ENCODE measurements at places on chromosomes 7 and 10. TPM values are rescaled to one million over a fixed set of nuclear protein-coding genes. Genes with fewer than 3 reads are reported as not detected.

DNA sequence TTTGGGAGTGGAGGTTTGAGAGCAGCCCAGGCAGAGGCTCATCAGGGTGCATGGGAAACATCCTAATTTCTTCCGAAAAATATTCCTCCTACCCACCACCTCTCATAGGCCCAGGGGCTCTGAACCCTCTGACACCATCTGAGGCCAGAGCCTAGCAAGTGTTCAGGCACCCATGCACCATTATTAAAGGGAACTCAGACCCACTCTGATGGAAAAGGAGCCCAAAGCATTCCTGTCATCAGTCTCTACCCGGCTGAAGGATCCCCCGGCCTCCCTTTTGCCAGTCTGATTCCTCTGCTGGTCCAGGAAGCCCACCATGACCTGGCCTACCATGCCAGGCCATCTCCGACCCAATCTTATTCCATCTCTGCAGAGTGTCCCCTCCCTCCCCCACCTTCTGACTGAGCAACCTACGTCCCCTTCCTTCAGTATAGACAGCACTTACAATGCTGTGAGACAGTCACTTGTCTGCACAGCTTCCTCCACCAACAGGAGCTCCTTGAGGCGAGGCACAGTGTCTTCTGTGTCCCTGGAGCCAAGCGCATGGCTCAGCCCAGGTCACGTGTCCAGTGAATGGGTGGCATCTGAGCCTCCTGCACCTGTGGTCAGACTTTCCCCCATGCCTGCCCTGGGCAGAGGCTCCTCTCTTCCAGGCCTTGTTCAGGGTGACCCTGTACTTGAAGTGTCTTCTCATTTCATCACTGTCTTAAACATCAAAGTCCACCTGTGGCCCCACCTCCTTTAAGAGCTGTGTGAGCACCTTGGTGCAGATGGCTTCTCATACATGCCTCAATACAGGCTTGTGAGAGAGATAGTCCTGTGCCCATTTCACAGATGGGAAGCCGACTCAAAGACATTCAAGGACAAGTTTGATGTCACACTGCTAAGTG, 889 bp upstream of the GPR15LG start:
- no peak for DNase-seq
- no peaks in the 10 kb centered on the region for H3K27me3 ChIP-seq
- H3K4me3 ChIP-seq, result no peak overlapping the region
- H3K4me1 ChIP-seq, result no peaks in the 10 kb centered on the region
- no peaks in the 10 kb centered on the region for H3K36me3 ChIP-seq

- H3K36me3 ChIP-seq, result no peaks in the 10 kb centered on the region
- no peaks in the 10 kb centered on the region for H3K27me3 ChIP-seq
- H3K4me3 ChIP-seq, result no peak overlapping the region
- no peak overlapping the region for H3K27ac ChIP-seq
- H3K4me1 ChIP-seq, result no peaks in the 10 kb centered on the region
Measured at GRCh38 chr10:5317547-5318107, 47.1 kb upstream of the UCN3 start.

DNA sequence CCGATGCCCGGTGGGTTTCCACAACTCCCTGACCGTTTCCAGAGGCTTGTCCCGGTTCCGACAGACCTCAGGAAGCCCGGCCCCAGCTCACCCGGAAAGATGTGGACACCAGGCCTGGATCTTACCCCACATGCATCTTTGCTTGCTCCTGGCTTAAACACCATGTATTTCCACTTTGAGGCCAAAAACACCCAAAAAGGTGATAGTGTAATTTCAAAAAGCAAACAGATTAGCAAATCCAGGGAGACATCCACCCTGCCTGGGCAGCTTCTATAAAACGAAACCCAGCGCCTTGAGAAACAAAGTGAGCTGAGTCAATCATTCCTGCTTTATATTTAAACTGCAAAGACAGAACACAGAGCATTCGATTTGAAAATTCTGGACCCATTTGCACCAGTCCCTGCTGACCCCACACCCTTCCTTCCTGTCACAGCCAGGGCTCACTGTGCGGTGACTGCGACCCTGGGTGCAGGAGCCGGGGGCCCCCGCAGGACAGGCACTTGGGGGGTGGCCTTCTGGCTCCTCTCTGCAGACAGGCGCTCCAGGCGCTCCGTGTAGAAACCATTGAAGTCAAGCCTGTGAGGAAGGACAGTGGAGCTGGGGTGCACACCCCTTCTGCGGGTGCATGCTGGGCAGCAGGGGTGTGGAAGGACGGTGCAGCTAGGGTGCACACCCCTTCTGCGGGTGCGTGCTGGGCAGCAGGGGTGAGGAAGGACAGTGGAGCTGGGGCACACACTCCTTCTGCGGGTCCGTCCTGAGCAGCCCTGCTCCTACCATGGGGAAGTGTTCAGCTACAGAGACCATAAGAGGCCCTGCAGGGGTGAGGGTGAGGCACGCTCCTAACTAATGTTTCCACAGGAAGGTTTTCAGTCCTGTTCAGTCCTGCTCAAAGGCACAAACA, 2.9 kb upstream of the ADAM8 start:
- no peak overlapping the region for H3K27ac ChIP-seq
- peaks cover 9% of the 10 kb centered on the region for H3K4me1 ChIP-seq
- no peak overlapping the region for H3K4me3 ChIP-seq
- peaks cover 29% of the 10 kb centered on the region for H3K27me3 ChIP-seq
- DNase-seq, result no peak
- peaks cover 42% of the 10 kb centered on the region for H3K36me3 ChIP-seq

GRCh38 chr10:106857213-106857612, 307.3 kb downstream of the SORCS1 start:
- H3K4me1 ChIP-seq, result no peaks in the 10 kb centered on the region
- DNase-seq, result no peak
- H3K4me3 ChIP-seq, result no peak overlapping the region
- H3K27ac ChIP-seq, result no peak overlapping the region
- no peaks in the 10 kb centered on the region for H3K36me3 ChIP-seq

- no peak overlapping the region for H3K4me3 ChIP-seq
- H3K27me3 ChIP-seq, result no peaks in the 10 kb centered on the region
- H3K27ac ChIP-seq, result no peak overlapping the region
- DNase-seq, result no peak
- H3K4me1 ChIP-seq, result no peaks in the 10 kb centered on the region
- H3K36me3 ChIP-seq, result no peaks in the 10 kb centered on the region
Measured at GRCh38 chr7:50960621-50961310, 178.1 kb upstream of the GRB10 start.

GRCh38 chr7:142919656-142920055, 13.9 kb downstream of the TRPV5 start:
- H3K4me3 ChIP-seq, result no peak overlapping the region
- DNase-seq, result no peak

- no peak overlapping the region for H3K27ac ChIP-seq
- DNase-seq, result no peak
Measured at GRCh38 chr7:41097501-41097900, 605.4 kb downstream of the INHBA start.

Gene TMEM168
- 14.3 TPM for total RNA-seq

- H3K4me3 ChIP-seq, result no peak overlapping the region
- no peaks in the 10 kb centered on the region for H3K36me3 ChIP-seq
- no peak overlapping the region for H3K27ac ChIP-seq
- no peaks in the 10 kb centered on the region for H3K27me3 ChIP-seq
- H3K4me1 ChIP-seq, result no peaks in the 10 kb centered on the region
Measured at GRCh38 chr7:116142374-116142773, 68.0 kb upstream of the TES start.

DNA sequence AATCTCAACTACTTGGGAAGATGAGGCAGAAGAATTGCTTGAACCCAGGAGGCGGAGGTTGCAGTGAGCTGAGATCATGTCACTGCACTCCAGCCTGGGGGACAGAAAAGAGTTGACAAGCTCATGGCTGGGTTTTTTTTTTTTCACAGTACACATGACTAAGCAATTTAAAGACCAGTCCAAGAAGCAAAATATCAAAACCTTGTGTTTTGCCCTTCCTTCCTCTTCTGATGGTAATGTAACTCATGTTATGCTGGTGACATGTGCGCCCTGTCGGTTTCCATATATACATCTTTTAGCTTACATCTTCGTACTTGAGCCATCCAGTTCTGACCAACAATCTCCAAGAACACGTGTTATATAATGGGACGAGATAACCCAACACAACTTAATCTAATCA, 237.7 kb upstream of the PLXDC2 start:
- no peaks in the 10 kb centered on the region for H3K36me3 ChIP-seq
- no peaks in the 10 kb centered on the region for H3K27me3 ChIP-seq
- H3K4me1 ChIP-seq, result no peaks in the 10 kb centered on the region
- DNase-seq, result no peak
- no peak overlapping the region for H3K27ac ChIP-seq

DNA sequence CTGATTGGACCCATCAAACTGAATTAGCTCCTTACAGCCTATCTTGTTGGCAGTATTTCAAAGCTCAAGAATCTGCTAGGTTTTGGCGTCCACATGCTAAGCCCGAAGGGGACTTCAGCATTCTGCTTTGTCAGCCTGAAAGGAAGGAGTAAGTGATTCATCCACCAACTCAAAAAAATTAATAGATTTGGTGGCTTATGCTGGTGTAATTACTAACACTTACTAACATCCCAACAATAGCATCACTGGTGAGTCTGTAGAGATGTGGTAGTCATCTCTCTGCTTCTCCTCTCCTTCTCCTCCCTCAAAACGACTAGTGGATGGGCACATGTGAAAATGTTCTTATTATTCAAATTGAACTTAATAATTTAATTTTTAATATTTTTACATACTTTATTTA, 53.8 kb upstream of the EGR2 start:
- no peak for DNase-seq
- no peak overlapping the region for H3K27ac ChIP-seq
- no peaks in the 10 kb centered on the region for H3K4me1 ChIP-seq
- H3K36me3 ChIP-seq, result no peaks in the 10 kb centered on the region
- H3K27me3 ChIP-seq, result no peaks in the 10 kb centered on the region
- H3K4me3 ChIP-seq, result no peak overlapping the region

GRCh38 chr7:151406886-151407583, 2.8 kb downstream of the WDR86 start:
- H3K4me1 ChIP-seq, result peaks cover 17% of the 10 kb centered on the region
- H3K4me3 ChIP-seq, result peak overlapping the region; percentile 7
- peaks cover 43% of the 10 kb centered on the region for H3K27me3 ChIP-seq
- H3K36me3 ChIP-seq, result no peaks in the 10 kb centered on the region

- no peaks in the 10 kb centered on the region for H3K27me3 ChIP-seq
- no peak overlapping the region for H3K27ac ChIP-seq
- H3K4me1 ChIP-seq, result no peaks in the 10 kb centered on the region
Measured at GRCh38 chr7:41459623-41460261, 243.1 kb downstream of the INHBA start.

DNA sequence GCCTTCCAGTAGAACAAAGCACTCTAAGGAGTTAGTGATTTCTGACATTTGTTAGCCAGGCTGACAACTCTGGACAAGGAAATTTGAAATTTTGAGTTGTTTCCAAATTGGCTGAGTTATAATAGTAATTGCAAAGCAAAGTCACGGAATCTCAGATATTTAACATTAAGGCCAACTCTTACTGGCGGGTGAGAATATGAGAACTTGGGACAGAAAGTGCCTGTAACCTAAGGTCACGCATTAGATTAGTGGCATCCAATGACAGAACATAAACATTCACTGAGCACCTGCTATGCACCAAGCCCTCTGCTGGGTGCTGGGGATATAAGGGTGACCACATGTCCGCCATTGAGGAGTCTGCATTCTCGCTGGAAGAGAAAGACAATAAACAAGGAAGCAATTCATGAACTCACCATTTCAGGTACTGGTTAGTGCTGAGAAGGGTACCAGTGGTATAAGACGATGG, 45.5 kb upstream of the CHST15 start:
- DNase-seq, result peak; percentile 18
- H3K4me1 ChIP-seq, result no peaks in the 10 kb centered on the region
- H3K36me3 ChIP-seq, result no peaks in the 10 kb centered on the region
- H3K27ac ChIP-seq, result no peak overlapping the region
- no peak overlapping the region for H3K4me3 ChIP-seq

DNA sequence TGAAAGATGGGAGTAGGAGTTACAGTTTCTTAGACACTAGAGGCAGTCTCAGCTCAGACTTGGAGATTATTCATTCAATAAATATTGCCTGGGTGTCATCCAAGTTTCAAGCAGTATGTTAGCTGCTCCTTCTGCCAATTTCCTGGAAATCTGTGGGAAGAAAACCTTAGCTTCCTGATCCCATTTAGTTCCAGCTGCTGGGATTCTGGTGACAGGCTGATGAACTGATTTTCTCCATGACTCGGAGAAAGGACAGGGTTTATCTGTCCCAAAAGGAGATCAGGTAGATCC, 95.8 kb downstream of the CLEC2L start:
- no peaks in the 10 kb centered on the region for H3K27me3 ChIP-seq
- no peak for DNase-seq
- H3K4me1 ChIP-seq, result no peaks in the 10 kb centered on the region
- H3K4me3 ChIP-seq, result no peak overlapping the region
- no peak overlapping the region for H3K27ac ChIP-seq

GRCh38 chr7:131950758-131951157, 394.3 kb upstream of the PODXL start:
- H3K27ac ChIP-seq, result no peak overlapping the region
- H3K27me3 ChIP-seq, result peaks cover 4% of the 10 kb centered on the region
- DNase-seq, result no peak
- H3K4me3 ChIP-seq, result no peak overlapping the region

GRCh38 chr7:139777948-139778841, at the start of gene HIPK2:
Gene HIPK2 (minus strand): TSS chr7:139777998. CDS start chr7:139777623, 375 bp downstream.
- peak within 1 kb of the TSS; percentile 92 for H3K27ac ChIP-seq
- peak within 1 kb of the TSS; percentile 92 for H3K4me3 ChIP-seq
- H3K27me3 ChIP-seq, result no peaks in the 10 kb centered on the region
- H3K4me1 ChIP-seq, result peaks cover 17% of the 10 kb centered on the region

Gene GNG11
- 12.9 TPM for total RNA-seq

Gene CFAP58
- 0.36 TPM for total RNA-seq

Gene NACAD
- 3.2 TPM for total RNA-seq

DNA sequence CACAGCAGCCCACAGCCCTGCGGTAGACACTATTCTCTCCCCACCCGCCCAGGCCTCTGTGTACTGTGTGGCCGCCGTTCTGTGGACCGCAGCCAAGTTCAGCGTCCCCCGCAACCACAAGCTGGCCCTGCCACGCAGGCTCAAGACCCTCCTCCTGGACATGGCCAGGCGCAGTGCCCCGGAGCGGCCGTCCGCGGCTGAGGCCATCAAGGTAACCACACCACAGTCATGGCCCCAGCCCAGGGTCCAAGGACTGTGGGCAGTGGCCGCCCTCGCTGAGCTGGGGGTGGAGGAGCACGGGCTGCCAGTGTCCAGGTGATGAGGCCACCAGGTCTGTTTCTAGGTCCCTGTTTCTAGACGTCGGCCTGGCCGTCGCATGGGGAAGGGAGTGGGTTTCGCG, 34.4 kb upstream of the UTF1 start:
- no peaks in the 10 kb centered on the region for H3K36me3 ChIP-seq
- H3K27ac ChIP-seq, result no peak overlapping the region
- no peak for DNase-seq

DNA sequence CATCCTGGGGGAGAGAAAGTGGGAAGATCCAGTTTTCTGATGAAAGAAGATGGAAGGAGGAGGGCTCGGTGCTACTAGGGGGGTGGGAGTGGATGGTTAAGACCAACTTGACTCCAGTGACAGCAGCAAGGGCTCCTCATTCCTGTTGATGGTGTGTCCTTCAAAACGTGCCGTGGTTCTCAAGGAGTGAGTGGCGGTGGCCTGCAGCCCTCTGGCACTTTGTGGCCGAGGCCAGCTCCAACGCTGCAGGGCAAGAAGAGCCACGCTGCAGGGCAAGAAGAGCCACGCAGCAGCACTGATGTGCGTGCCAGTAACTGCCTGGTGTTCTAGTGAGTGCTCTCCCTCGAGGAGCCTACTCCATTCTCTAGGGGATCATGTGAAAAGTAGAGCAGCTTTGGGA, 72.1 kb downstream of the GRK5 start:
- H3K4me3 ChIP-seq, result no peak overlapping the region
- H3K36me3 ChIP-seq, result no peaks in the 10 kb centered on the region
- no peak for DNase-seq
- H3K4me1 ChIP-seq, result peaks cover 52% of the 10 kb centered on the region

- H3K4me3 ChIP-seq, result no peak overlapping the region
- H3K27ac ChIP-seq, result no peak overlapping the region
- no peaks in the 10 kb centered on the region for H3K27me3 ChIP-seq
- no peaks in the 10 kb centered on the region for H3K36me3 ChIP-seq
- peaks cover 11% of the 10 kb centered on the region for H3K4me1 ChIP-seq
Measured at GRCh38 chr10:124222318-124222987, 129.1 kb upstream of the CHST15 start.
